ENCODE measurements at places on chromosomes 4 and X.

GRCh38 chrX:85108165-85108564, 104.5 kb downstream of the APOOL start:
- DNase-seq = no peak

DNA sequence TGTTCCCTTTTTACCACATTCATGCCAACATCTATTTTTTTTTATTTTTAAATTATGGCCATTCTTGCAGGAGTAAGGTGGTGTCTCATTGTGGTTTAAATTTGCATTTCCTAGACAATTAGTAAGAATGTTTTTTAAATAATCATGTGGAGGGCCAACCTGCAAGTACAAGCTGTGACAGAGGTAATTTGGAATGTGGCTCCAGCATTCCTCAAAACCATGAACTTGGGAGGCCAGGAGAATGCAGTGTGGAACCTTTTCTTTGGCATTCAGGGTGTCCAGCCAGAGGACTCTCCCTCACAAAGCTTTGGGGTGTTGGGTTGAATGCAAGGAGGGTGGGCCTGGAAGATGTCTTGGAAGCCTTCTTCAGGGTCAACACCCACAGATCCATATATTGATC, 7.3 kb upstream of the TMEM185A start:
- no peak for DNase-seq

DNA sequence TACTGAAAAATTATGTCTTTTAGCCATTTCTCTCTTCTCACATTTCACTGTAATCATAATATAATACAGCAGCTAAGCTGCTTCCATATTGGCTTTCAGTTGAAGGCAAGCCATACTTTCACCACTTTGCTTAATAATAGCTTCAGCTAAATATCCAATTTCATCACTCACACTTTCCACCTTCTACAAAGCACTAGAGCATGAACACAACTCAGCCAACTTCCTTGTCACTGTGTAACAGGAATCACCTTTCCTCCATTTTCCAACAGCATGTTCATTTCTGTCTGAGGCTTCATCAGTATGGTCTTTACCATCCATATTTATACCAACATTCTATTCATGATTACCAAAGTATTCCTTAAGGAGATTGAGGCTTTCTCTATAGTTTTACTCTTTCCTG, 219.8 kb upstream of the CTSO start:
- DNase-seq = no peak

DNA sequence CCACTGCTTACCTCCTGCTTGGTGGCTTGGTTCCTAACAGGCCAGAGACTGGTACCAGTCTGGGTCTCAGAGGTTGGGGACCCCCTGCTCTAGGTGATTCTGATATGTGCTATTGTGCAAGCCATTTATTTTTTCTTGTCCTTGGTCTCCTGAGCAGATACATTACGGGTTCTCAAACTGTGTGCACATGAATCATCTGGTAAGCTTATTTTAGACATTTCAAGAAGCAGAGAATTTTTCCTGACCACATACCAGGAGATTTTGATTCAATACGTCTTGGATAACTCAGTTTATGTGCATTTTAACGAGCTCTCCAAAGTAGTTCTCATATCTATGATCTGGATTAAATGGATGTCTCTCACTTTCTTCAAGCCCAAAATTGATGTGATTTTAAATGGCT, 77.2 kb downstream of the FHIP1A start:
- DNase-seq = no peak

GRCh38 chrX:109707720-109708119, 25.3 kb downstream of the ACSL4 start:
- no peak for DNase-seq

DNA sequence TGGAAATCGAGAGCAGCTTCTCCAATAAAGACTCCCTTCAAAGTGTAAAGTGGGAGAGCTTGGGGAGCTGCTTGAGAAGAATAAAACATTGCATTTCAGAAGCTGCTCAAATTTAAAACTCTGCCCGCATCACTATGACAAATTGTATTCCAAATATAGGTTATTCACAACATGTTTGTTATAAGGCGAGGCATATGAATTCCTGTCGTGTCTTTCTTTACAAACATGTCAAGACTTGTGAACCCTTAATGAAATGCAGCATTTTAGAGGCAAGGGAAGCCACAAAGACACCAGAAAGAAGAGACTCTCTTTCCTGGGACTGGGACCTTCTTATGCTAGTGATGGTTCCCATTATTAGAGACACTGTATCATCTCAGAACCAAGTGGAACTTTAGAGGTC, 311.2 kb downstream of the DHX15 start:
- DNase-seq = no peak

- DNase-seq = no peak
These were observed 93.1 kb downstream of the PDLIM5 start for GRCh38 chr4:94544811-94545210.

DNA sequence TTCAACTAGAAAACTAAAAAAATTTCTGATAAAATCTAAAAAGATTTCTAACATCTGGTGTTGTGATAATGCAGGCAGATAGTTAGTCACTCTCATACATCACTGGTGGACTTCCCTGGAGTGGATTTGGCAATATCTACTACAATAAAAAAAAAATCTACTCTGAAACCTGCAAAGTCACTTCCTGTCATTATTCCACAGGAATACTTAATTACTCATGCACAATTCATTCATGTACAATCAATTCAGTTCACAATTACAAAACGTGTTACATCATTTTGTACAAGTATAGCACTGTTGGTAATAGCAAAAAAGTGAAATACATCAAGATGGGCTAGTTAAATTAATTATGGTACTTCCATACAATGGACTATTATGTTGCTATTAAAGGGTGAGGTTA, 16.5 kb upstream of the RHOH start:
- DNase-seq = peak; percentile 31

GRCh38 chrX:54223581-54223980, 40.5 kb upstream of the FAM120C start:
- no peak for DNase-seq

GRCh38 chrX:149948016-149948415, 9.7 kb upstream of the EOLA2 start:
- DNase-seq = no peak

DNA sequence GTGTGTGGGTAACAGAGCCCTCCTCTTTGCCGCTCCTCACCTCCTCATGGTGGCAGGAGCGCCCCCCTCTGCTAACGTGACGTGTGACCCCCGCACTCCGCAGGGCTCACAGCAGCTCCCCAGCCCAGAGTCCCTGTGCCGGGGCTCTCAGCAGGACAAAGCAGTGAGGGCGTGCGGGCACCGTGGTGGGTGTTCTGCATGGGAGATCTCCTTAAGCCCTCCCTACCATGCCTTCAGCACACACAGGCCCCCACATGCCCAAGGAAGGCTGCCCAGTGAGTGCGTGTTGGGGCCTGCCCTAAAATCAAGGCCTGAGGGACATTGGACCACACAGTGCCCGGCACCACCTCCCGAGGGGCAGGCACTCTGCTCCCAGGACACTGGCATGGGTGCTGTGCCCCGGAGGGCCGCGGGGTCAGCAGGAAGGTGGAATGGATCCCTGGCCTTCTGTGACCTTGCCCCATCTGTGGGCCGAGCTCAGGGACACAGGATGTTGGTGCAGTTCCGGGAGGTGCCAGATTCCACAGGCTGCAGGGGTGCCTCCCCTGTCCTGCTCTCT, 10.1 kb downstream of the PSAPL1 start:
- no peak for DNase-seq

DNA sequence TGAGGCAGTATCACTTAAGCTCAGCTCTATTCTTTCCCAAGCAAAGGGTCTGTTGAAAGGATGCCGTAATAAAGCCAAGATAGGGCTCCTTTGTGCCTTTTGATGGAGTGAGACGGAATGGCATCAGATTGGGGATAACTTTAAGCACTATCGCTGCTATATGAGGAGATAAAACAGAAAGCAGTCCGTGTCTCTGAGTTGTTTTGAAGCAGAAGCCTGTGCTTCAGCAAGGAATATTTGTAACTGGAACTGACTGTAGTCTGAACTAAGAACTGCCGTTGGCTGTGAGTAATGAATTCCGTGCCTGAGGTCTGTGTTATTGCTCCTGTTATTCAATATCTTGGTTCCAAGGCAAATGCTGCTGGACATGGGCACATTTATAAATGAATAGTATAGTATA, 297.4 kb downstream of the ANKRD50 start:
- no peak for DNase-seq

DNA sequence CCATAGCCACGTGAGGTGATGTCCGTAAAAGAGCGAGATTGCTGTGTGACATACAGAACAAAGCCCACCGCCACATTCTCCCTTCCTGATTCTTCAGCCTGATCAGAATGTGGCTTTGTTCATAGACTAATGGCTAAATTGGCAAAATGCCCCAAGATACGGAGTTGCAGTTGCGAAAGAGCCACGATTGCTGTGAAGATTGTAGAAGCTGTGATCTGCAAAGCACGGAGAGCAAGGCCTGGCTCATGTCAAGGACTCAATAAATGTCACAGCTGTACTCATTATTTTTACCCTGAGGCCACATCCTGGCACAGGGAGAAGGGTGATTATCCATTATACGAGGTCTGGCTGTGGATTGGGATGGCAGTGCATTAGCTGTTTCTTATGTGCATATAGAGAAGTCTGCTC, 34.2 kb downstream of the ARSD start:
- no peak for DNase-seq

- DNase-seq = no peak
These were observed 43.0 kb downstream of the ENPEP start for GRCh38 chr4:110518889-110519490.

- DNase-seq = no peak
These were observed 404.7 kb upstream of the CNKSR2 start for GRCh38 chrX:20969565-20969964.
